Suppressor macrophage treated with lipopolysaccharide for 1 hour (primary cell): ENCODE measurements at places on chromosomes 5 and 9.

DNA sequence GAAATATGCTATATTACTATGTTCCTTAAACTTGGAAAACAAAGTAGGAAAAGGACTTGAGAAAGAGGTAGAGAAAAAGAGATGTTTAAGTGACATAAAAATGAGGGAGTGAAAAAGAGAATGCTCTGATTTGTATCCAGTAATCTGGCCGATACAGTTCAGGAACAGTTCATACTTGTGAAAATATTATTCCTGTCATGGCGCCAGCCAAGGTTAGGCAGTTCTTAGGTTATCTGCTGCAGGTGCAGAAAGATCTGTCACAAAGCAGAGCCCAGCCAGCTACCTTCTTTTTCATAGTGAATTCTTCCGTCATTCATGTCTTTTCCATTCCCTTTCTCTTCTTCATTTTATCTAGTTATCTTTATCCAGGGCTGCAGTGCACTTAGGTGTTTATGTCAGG lies 256.3 kb downstream of the ADAMTSL1 start:
- DNase-seq, result no peak

DNA sequence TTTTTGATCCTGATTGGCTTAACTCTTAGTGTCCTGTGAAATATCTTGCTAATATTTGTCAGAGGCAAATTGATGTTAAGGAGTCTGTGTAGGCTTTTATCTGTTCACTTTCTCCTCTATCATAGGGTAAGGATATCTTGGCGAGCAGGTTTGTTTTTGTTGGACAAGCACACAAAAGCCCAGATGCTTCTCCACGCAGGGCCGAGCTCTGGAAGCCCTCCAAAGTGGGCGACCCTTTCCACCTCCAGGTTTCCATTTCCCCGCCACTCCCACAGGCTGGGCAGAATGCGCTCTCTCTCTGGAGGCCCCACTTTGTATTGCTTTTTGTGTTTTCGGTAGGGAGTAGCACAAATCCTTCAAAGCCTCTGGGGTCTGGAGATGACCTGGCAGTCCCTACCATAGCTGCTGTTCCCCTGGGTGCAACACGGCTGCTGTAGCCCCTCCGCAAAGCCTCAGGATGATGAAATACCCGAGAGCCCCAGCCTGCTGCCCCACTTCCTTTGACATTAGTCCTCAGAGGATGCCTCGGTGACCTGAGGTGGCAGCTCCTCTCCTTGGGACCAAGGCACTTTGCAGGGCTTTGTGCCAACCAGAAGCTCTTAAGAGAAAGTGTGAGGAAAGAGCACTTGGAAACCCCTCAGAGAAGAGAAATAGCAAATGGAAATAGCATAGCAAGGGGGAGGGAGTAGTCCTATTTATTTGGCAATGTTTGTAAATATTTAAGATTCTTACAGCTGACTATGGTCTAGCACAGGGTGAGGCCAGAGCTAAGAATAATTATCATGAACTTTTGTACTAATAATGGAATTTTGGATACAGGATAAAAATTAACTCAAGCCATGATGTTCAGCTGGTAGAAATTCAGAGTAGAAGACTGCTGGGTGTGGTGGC lies 122.8 kb downstream of the ARHGEF28 start:
- DNase-seq, result no peak

- no peak for DNase-seq
Measured at GRCh38 chr5:141882594-141883183, 4.5 kb upstream of the PCDH1 start.

GRCh38 chr5:134524826-134525682 lies at the start of gene JADE2:
Gene JADE2 (plus strand): TSS chr5:134525670. CDS start chr5:134535858, 10,188 bp downstream.
- peak; percentile 76 for DNase-seq

- DNase-seq, result no peak
Measured at GRCh38 chr9:95494416-95495371, 22.1 kb downstream of the PTCH1 start.
